Activated naive CD4-positive, alpha-beta T cell (primary cell): ENCODE measurements at places on chromosomes 1 and 21.

- DNase-seq, result no peak
These were observed 18.3 kb downstream of the PLEKHA6 start for GRCh38 chr1:204341380-204341779.

DNA sequence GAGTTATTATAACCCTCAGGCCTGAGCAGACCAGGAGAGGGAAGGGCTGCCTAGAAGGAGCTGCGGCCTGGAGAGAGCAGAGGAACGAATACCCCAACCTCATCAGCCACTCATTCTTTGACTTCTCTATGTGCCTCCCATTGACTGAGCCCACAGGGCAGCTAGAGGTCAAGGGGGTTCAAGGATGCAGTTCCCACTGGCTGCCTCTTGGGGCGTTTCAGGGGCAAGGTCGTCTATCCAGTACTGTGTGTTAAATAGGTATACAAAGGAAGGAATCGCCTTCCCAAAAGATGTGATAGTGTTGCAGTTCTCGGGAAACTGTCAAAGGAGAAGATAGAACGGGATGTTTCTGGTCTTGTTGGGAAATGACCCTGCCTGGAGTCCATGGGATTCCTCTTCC lies 250.6 kb downstream of the PRDM2 start:
- no peak for DNase-seq

DNA sequence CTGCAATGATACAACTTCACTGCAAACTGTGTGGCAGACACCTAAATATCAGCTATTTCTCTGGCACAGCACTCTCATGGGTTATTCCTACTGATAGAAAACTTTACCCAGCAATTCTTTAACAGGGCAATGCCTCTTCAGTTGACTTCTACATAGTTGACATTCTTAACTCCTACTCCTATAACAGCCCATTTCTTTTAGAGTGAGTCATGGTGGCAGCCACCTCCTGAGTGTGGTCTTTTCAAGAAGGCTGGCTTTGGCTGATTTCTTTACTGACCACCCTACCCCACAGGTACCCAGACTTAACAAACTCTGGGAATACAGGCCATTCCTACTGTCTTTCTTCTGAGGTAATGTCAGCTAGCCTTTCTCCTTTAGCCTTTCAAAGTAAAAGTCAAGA lies 805.8 kb upstream of the ADGRL2 start:
- DNase-seq, result no peak

DNA sequence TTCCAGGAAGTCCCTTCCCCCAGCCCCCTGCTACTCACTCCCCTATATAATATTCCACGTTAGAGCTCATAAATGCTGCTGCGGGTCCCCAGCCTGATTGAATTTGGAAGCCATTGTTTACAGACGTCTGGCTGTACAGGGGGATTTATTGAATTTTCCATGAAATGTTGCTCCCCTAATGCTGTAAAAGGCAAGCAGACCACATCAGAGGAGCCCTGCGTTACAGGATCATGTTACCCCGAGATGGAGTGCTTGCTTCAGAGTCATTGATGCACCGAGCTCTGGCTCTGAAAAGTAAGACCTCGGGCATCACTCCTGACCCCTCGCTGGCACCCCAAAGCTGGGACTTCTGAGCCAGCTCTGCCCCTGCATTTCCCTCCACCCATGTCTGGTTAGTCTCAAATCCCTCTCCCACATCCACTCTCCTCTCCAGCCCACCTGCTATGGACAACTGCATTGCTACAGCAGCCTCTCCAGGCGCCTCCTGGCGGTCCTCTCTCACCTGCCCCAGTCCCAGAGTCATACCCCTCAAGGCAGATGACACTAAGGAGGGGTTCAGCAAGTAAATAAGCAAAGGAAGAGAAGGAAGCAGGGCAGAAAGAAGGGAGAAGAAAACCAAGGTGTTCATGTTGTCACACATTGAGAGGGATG lies 127.8 kb downstream of the TMEM53 start:
- no peak for DNase-seq

DNA sequence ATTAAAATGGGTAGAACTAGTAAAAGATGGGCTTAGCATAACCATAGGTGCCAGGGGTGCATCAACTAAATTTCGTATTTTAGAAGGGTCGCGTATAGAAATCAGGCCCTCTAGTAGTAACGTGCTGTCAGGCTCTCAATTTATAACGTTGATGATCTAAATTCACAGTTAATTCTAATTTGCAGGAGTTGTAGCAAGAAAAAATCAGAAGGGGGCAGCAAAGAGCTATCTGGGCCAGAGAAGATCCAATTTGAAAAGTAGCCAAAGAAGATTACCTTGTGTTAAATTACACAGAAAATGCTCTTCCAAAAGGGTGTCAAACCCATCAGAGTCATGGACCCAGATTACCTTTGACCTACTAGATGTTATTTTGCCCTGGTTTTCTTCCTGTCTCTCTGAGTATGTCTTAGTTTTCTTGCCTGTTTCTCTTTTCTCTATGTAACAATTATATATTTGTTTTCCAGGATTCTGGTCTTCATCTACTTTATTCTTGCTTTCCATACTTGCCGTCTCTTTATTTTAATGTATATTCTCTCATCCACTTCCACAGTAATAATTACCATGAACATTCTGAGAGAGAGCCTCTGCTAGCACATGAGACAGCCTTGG lies 1030.9 kb downstream of the AMY1C start:
- no peak for DNase-seq

DNA sequence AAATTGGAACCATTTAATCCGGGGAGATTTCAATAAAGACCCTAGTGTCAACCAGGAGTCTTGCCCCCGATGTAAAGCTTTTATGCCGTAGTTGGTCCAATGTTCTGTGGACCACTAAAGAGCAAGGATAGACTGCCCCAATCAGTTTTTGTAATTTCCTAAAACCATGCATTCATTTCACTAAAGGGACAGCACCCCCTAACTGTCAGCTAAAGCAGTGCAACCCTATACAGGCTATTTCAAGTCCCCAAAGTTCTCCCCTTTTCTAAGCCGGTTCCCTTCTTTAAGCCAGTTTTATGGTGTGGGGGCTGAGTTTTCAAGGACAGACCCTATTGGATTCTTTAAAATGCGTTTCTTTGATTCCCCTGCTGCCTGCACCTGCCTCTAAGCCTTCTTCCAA lies 12.7 kb upstream of the PDPN start:
- DNase-seq, result no peak

- DNase-seq, result no peak
These were observed 91.1 kb downstream of the DMRTB1 start for GRCh38 chr1:53550201-53550741.

- DNase-seq, result no peak
These were observed 111.4 kb downstream of the ST3GAL3 start for GRCh38 chr1:43818691-43819090.

- no peak for DNase-seq
These were observed 241.5 kb downstream of the BARHL2 start for GRCh38 chr1:90475631-90476030.

GRCh38 chr1:117094841-117095604 lies 26.5 kb downstream of the TRIM45 start:
- DNase-seq, result no peak

DNA sequence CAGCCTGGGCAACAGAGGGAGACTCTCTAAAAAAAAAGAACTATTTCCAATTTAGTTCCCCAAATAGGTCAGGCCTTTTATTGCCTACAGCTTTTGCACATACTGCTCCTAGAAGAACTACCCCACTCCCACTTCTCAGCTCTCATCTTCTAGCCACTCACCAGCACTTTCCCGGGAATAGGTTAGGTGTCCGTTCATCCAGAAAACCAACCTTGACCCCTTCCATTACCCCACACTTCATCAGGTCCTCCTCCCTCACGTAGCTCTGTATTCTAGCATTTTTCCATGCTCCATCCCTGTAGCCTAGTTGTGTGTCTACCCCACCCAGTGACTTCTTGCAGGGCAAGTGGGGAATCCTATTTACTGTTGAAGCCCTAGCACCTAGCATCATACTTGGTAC lies 42.6 kb downstream of the C8B start:
- DNase-seq, result no peak

DNA sequence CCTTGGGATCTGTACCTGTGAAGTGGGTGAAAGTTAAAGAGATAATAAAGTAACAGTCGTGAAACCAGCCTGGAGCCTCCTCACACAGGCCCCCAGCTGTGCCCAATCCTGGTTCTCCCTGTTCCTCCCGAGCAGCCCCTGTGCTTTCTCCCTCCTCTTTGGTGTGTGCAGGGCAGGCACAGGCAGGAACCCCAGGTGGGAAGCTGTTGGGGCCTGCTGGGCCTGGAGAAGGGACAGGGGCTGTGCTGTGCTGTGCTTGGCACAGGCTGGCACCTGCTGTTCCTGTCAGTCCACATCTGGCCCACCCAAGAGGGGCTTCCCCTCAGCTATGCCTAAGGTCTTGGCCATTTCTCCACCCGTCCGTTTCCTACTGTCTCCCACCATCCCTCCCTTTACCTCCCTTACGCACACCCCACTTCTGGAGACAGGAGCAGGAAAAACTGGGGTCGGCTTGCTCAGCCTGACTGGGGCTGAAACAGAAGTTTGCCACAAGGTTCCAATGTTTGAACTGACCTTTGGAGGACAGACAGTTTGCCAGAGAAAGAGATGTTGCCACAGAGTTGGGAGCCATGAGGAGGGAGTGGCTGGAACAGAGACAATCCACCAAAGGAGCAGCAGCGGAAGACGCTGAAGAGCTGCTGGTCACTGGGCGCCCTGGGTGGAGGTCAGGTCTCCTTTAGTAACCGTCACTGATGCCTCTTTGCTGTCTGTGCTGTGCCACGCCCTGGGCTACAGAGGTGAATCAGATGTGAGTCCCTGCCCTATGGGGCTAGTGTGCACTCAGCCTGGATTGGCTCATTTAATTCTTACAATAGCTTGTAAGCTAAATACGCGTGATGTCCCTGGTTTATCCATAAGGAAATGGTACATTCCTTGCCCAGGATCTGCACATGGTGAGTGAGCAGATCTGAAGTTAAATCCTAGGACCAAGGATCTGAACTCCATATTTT lies 18.8 kb upstream of the ARTN start:
- DNase-seq, result no peak

GRCh38 chr1:201251411-201251810 lies 31.9 kb upstream of the PKP1 start:
- no peak for DNase-seq

DNA sequence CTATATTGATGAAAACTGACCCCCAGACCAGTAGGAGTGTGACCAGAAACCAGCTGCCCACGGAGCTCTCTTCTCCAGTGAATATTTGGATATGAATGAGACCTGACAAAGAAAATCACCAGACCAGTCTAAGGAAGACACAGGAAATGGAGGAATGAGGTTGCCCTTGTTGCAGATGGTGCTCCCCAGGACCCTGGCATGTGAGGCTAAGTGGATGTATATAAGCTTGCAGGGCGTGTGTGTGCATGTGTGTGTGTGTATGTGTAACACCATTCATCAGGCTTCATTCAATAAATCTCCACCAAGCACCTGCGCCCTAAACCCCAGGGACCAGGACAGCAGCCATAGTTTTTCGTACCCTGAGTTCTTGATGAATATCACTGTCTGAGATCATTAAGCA lies 14.4 kb downstream of the PHLDA3 start:
- DNase-seq, result no peak

DNA sequence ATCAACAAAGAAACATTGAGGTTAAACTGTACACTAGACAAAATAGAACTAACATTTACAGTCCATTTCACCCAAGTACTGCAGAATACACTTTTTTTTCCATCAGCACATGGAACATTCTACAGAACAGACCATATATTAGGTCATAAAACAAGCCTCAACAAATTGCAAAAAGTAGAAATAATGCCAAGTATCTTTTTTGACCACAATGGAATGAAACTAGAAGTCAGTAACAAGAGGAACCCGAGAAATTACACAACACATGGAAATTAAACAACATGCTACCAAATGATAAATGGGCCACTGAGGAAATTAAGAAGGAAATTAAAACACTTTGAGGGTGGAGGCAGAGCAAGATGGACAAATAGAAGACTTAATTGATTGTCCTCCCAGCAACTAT lies 8.4 kb upstream of the C1orf185 start:
- DNase-seq, result no peak

- DNase-seq, result no peak
These were observed 93.0 kb downstream of the SIM2 start for GRCh38 chr21:36791695-36792470.

- DNase-seq, result no peak
These were observed 437.6 kb downstream of the PTPRU start for GRCh38 chr1:29673669-29674626.

GRCh38 chr1:96352733-96353132 lies 368.9 kb upstream of the PTBP2 start:
- no peak for DNase-seq

DNA sequence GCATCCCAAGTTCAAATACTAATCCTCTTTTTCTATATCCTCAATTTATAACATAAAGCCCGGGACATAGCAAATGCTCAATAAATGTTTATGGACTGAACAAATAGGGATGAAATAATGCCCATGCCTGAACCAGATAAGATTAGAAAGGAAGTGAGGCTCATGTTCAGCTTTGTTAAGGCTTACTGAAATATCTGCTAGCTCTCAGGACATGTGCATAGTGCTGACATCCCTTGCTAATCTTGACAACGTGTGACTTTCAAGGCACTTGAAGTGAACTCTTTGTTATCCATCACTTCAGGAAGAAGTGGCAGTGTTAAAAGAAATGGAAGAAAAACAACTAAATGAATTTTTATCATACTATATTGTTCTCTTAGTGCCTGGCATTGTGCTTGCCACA lies 260.3 kb upstream of the SGIP1 start:
- DNase-seq, result no peak

GRCh38 chr21:33244082-33244778 lies 14.5 kb downstream of the IFNAR2 start:
- no peak for DNase-seq

DNA sequence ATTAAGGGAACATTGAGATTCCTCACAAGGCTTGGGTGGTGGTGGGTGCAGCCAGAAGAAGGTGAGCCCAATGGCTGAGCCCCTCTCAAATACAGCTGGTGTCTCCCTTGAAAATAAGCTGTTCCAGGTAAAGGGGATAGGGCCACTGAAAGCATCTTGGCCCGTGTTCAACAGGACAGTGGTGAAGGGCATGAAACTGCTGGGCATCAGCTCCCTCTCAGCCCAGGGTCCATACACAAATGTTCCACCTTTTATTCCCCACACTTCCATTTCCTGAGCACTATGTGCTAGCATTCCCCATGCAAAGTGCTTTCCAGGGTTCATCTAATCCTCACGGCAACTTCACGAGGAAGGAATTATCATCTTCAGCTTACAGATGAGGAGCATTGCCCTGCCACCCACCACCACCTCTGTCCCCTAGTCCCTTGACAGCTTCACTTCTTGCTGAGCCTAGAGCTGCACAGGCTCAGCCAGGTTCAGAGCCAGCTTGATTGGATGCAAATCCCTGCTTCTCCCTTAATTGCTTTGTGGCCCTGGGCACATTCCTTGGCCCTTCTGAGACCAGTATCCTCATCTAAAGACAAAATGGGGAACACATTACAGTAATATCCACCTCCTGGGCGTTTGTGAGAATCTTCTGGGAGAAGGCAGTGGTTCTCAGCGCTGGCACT lies 9.6 kb downstream of the TAGLN2 start:
- DNase-seq, result no peak
